ENCODE measurements at places on chromosomes 5 and 9.

- no peak for DNase-seq
Measured at GRCh38 chr5:84265130-84265529, 119.5 kb downstream of the EDIL3 start.

- DNase-seq, result no peak
Measured at GRCh38 chr5:132022737-132023136, 11.3 kb upstream of the ACSL6 start.

DNA sequence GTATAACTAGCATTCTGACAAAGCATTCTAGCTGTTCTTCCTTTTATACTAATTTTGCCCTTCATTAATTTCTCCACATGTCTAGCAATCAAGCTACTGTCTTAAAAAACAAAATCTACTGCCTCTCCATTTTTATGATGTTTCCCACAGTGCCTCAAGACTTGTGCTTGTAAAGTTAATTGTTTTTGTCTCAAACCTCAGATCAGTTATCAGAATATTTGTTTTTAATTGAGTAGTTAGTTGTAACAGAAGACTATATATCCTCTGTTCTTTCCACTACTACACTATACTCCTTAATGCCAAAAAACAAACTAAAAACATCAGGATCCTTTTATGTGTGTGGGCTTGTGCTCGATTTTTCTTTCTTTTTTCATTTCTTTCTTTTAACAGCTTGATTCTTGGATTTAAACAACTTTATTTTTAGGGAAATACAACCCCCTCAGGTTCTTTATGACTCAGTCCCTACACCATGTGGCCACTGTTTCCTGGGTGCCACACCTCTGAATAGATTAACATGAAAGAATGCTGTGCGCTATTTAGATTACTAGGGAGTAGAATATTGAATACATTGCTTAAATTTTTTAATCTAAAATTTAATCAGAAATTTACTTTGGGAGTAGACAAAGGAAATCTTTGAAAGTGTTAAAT is 1.2 kb downstream of the ASPN start:
- no peak for DNase-seq

DNA sequence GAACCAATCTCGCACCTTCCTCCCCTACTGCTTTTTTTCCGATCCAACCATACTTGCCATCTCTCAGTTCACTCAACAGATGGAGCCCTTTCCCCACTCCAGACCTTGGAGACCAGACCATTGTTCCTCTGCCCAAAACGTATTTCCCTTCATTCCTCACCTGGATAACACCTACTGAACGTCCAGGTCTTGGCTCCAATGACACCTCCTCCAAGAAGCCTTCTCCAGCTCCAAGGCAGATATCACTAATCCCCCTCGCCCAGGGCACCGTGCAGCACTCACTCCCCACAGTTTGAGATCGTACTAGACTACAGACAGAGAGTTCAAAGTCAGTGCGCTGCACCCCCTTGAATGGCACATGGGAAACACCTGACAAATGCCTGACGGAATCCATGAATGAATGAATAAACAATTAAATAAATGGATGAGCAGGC is 47.1 kb upstream of the AKNA start:
- DNase-seq, result no peak
